ENCODE measurements at places on chromosomes 13 and 19.
A peak's percentile ranks its signal among the peaks of the same experiment; 100 is the strongest.

DNA sequence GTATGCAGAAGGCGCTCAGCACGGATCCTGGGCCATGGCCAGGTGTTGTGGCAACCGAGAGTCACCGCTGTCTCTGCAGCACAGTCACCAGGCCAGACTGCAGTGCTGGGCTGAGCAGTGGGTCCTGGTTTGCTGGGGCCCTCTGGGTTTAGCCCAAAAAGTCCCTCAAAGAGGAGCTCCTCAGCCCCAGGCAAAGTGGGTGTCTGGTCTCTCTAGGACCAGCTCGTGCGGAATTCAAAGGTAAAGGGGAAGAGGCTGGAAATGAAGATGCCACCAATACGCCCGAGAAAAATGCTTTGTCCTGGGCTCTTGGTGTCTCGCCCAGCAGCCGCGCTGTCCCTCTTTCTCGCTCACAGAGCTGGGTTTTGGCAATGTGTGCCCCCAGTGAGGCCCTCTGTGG lies 38.5 kb upstream of the ANKRD10 start:
- no peak for DNase-seq

DNA sequence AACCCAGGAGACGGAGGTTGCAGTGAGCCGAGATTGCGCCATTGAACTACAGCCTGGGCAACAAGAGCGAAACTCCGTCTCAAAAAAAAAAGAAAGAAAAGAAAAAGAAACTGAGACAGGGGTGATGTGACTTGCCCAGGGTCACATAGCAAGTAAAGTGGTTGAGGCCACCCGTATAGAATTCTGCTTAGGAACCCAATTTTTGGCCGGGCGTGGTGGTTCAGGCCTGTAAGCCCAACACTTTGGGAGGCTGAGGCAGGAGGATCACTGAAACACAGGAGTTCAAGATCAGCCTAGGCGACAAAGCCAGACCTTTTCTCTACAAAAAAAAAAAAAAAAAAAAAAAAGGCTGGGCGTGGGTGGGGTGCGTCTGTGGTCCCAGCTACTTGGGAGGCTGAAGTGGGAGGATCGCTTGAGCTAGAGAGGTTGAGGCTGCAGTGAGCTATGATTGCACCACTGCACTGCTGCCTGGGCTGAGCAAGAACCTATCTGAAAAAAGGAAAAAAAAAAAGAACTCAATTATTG lies 1.3 kb downstream of the SNRPA start:
- no peak for DNase-seq

GRCh38 chr19:8004723-8005513 lies 523 bp downstream of the ELAVL1 start:
- DNase-seq: peak; percentile 6

DNA sequence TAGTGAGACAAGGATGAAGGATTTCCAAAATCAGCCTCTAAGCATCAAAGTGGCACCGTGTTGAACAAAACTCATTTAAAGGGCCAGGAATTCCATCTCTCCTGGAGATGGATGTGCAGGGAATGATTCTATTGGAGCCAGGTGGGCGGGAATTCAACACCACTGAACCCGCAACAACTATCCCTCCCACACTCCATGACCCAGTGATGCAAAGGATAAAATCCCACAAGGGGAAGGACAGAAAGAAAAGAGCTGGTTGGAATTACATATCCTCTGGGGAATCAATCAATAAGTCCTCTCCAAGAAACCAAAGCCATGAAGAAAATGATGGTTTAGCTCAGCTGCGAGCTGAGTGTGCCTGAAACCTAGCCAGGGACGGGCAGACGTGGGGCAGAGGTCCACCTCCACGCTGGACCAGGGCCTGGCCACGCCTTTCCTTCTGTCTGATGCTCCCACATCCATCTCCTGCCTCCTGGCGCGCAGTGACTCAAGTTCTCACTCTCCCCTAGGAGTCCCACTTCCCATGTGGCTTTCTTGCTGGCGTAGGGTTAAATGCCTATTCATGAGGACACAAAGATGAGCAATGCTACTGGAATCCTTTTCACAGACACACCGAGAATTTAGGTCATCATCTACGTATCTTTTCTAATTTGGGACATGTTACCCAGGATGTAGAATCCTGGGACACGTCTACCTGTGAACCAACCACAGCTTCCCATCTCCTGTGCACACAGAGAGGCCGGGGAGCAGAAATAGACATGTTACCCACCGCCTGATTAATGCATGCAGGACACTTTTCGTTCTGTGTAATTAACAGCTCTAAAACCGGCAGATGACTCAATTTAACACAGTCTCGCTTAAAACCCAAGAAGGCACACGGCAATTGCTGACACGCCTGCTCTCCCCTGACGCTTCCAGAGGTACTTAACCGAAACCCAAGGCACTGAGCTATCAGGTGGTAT lies 48.6 kb downstream of the PEPD start:
- no peak for DNase-seq

DNA sequence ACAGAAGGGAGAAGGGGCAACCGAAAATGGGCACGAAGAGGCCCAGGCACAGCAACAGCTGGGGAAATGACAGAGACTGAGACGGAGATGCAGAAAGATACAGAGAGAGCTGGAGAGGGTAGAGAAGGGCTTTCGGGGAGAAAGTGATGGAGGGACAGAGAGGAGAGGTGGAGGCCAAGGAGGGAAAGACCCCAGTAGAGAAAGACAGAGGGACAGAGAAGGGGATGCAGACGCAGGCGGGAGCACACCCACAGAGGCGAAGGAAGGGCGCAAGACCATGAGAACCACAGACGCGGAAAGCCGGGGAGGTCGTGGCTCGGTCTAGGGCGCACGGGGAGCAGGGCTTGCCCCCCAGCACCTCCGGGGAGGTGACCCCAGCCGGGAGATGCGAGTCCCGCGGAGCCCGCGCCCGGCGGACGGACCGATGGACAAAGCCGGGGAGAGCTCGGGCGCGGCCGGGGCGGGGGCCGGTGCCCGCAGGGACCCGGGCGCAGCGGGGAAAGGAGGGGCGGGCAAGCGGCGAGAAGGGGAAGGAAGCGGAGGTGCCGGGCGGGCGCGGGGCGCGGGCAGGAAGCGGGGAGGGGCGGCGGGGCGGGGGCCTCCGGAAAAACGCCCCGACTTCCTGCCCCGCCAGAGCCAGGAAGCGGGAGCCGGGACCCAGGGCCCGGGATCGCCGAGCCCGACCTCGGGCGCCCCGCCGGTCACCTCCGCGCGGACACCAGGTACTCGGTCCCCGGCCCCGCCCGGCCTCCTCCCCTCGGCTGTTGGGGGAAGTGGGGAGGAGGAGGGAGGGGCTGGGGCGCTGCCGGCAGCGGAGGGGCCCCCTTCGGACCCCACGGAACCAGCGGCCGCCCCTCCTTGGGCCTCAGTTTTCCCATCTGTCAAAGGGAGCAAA lies at the start of gene ARHGEF1:
ARHGEF1 (plus strand) TSS at position 617 of the 895 bp plus-strand sequence. CDS start 4,899 bp downstream, outside the sequence.
- peak; percentile 53 for DNase-seq

GRCh38 chr13:74171641-74172040 lies 37.4 kb upstream of the KLF12 start:
- no peak for DNase-seq

GRCh38 chr19:17337675-17338432 lies 501 bp downstream of the GTPBP3 start:
- no peak for DNase-seq

DNA sequence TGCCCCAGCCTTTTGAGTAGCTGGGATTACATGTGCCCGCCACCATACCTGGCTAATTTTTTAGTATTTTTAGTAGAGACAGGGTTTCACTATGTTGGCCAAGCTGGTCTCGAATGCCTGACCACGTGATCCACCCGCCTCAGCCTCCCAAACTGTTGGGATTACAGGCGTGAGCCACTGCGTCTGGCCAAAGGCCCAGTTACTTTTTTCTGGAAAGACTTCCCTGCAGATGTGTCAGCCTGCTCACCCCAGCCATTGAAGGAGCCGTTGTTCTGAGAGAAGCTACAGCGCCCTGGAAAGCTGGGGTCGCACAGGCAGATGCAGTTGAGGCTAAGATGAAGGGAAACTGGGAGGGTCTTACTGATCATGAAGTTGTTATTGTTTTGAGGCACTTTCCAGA lies 7.9 kb upstream of the ZNF626 start:
- DNase-seq: no peak

- no peak for DNase-seq
These were observed 703.6 kb downstream of the SLITRK6 start for GRCh38 chr13:85095418-85096272.

GRCh38 chr19:55529636-55530234 lies 7.2 kb downstream of the SBK2 start:
- DNase-seq: no peak

DNA sequence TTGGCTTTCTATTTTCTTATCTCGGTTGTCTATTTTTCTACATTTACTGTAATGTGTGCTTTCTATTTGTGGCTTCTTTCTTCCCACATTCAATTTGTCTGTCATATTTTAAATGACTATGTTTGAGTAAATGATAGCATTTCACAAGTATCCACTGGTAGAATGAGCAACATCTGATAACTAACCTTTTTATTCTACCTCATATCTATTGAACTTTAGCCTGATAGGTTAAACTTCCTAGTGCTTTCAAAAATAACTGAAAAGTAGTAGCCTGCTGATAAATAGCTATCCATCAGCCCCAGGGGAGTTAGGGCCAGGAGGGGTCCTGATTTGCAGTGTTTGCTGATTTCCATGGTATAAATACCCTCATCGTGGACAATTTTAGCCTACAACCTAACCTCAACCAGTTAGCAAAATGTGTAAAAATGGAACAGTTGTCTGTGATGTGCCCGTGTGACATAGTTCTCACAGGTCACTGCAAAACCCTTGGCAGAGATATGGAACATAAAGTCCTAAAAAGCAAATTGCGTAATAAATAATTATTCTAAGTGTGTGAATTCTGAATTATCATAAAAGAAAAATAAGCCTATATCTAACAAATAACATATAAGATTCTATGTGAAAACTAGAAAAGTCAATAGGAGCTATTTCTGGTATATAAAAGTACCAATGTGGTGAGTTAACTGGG lies 32.1 kb downstream of the KCTD12 start:
- DNase-seq: no peak

DNA sequence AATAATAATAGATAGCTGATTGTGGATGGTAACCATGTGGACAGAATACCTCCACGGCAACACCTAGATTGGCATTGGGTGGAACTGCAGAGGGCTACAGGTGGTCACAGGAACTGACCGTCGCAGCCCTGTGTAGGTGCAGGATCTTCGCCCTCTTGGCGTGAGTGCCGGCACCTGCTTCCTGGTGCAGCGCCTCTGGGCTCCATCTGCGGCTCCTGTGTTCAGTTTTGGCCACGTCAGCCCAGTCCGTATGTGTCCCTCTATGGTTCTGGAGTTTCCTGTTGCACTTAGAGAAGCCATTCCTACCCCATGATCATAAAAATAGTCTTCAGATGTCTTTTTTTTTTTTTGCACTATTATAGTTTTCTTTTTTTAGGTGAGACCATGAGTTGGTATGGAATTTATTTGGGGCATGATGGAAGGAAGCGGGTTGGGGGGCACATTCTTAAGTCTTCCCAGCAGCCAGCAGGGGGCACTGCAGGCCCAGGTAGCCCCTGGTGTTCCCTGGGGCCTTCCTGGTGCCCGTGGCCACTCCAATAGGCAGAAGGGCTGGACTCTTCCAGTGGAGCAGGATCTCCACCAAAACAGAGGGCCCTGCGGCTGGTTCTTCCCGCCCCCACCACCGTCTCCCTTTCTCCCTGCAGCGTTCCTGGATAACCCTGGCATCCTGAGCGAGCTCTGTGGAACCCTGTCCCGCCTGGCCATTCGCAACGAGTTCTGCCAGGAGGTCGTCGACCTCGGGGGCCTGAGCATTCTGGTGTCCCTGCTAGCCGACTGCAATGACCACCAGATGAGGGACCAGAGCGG lies 10.1 kb upstream of the SLC25A42 start:
- DNase-seq: peak; percentile 37

Data from stimulated activated CD8-positive, alpha-beta memory T cell treated with anti-CD3 and anti-CD28 coated beads, Interleukin-4, amount 100 ng/mL, for 24 hours (primary cell).